OCI-M1 (cell line): ENCODE measurements at places on chromosomes 1 and 21.

GRCh38 chr21:17585875-17586450, 26.7 kb downstream of the BTG3 start:
- peak; percentile 77 for DNase-seq

DNA sequence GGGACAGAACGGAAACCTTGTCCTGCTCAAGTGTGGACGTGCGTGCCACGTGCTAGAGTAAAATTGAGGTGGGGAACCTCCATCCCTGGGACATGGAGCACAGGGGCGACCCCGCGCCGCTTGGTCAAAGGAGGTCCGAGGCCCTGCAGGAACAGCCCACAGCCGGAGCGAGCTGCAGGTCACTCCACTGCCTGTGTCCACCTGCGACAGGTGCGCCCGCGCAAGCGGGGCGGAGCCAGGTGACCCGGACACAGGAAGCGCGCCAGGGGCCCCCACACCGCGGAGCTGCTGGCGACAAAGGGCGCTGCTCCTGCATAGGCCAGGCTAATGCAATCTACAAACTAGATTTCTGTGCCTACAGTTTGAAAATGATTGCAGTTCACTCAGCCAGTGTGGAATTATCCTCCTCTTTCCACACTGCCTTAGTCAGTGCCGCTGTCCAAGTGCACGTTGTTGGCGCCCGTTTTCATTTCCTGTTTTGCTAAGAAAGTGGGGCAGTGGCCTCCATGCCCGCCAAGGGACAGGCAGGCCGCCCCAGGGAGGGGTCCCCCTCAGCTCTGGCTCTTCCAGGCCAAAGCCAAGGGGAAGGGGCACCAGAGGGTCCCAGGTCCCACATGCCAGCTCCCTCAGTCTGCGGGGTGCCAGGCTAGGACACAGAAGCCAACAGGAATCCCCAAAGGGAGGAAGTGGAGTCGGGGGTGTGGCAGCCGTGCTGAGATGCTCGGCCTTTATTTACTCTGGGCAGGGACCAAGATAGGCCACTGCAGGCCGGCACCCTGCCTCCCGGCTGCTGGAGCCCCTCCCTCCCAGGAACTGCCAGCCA, 4.3 kb upstream of the NADK start:
- DNase-seq = no peak

- no peak for DNase-seq
These were observed 9.6 kb downstream of the WRAP73 start for GRCh38 chr1:3640121-3640837.

DNA sequence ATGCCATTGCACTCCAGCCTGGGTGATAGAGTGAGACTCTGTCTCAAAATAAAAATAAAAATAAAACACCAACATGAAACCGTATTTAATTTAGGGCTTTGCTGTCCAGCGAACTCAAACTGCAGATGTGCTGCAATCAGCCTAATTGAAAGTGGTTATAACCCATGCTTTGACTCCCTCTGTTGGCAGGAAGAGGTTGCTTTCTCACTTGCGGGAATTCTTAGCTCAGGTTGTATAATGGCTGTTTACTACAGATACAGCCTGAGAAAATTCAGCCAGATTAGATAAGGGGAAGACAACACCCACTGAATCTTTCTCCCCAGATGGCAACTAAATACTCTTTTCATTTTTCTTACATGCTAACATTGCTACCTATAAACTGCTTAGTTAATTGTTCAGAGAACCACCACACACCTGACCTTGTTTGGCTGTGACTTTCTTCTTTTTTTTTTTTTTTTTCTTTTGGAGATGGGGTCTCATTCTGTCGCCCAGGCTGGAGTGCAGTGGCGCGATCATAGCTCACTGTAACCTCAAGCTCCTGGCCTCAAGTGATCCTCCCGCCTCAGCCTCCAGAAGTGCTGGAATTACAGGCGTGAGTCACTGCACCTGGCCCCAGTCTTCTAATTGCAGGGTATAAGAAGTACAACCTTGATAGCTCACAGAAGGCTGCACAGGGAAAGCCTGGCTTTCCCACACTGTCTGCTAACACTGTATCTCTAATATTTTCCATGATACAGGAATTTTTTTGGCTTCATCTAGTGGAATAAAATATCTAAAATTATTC, 34.6 kb downstream of the DNTTIP2 start:
- peak; percentile 86 for DNase-seq

DNA sequence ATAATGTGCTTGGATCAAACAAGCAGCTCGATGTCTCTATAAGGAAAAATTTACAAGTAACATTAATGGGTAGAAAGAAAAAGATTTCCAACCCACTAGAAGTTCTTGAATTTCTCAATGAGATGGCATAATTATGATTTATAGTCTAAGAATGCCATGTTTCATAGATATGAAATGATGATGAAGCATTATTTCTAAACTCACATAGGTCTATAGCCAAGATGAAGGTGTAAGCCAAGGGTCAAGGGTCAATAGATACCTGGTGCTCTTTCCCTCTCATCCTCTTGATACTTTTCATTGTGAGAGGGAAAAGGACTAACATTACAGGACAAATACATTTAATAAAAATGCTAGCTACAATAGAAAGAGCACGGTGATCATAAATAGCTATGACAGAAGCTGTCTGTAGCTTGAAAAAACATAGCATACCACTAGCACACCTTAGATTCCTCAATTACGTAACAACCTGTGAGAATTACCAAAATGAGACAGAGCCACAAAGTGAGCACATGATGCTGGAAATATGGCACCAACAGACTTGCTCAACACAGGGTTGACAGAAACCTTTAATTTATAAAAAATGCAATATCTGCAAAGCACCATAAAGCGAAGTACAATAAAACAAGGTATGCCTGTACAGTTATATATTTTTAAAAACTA, 26.3 kb upstream of the F13B start:
- DNase-seq = no peak

- no peak for DNase-seq
These were observed 48.5 kb upstream of the WARS2 start for GRCh38 chr1:119188926-119189325.

- no peak for DNase-seq
These were observed 50.9 kb downstream of the EVA1C start for GRCh38 chr21:32463367-32463766.

- DNase-seq = no peak
These were observed 106.3 kb upstream of the SMYD2 start for GRCh38 chr1:214174508-214175199.

DNA sequence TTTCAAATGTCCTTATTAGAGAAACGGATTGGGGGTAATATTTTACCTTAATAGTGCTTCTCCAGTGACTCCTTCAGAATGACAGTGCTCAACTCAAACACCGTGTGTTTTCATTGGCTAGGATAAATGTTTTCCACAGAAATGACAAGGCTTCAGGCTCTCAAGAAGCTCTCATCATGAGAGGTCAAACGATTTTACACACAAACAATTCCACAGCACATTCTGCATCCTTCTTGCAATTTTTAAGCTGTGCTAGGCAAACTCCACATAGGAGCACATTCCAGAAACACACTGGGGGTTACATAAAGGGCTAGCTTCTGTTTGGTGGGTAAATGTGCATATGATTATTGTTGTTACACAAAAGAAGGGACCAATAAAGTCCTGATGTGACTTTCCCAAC, 75.5 kb upstream of the IPO9 start:
- DNase-seq = no peak

DNA sequence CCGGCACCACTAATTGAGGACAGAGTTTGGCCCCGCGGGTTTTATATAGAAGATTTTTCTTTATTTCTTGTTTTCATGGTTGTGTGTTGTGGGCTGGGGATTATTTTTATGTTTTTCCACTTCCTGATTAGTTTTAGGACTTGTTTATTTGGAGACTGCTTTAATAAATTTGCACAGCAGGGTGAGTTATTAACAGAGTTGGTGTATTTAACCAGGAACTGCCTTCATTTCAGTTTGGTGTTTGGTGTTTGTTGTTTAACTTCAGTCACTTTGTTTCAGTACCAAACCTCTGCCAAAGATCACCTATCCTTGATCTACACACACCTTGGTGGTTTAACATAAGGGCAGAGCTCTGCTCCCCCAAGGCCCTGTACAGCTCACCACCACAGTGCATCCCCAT, 103.5 kb upstream of the LMO4 start:
- DNase-seq = no peak

- DNase-seq = peak; percentile 90
These were observed 47.1 kb upstream of the IRF2BP2 start for GRCh38 chr1:234656944-234657654.

GRCh38 chr1:39398278-39399021, 93.0 kb upstream of the BMP8A start:
- peak; percentile 72 for DNase-seq

GRCh38 chr1:64929221-64929620, 37.1 kb downstream of the JAK1 start:
- no peak for DNase-seq

- DNase-seq = no peak
These were observed 25.5 kb upstream of the ZNF496 start for GRCh38 chr1:247357052-247357780.

DNA sequence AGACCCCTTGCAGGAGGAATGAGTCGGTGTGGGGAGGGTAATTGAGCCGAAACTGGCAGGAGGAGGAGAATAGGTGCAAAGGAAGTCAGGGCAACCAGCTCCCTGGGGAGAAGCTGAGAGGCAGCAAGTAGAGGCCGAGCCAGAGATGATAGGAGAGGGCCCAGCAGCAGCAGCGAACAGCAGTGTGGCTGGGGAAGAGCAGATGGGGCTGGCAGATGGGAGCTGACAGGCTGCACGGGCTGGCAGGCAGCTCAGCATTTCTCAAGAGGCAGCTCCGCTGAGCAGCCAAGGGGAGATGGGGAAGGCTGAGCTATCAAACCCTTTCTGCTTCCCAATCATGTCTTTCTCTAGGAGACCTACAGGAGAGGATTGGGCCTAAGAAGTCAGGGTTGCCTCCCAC, 158.2 kb downstream of the TRIM33 start:
- DNase-seq = no peak
